Large intestine (tissue), 12 donors: ENCODE measurements at places on chromosomes 11 and 22. TPM values are rescaled to one million over a fixed set of nuclear protein-coding genes. Genes with fewer than 3 reads are reported as not detected.

- no peak overlapping the region for H3K27ac ChIP-seq
- no peak overlapping the region for H3K4me3 ChIP-seq
- DNase-seq: no peak
- peaks cover 22% of the 10 kb centered on the region for H3K27me3 ChIP-seq
- no peaks in the 10 kb centered on the region for H3K4me1 ChIP-seq
These were observed 38.0 kb upstream of the ETS1 start for GRCh38 chr11:128625326-128625725.

DNA sequence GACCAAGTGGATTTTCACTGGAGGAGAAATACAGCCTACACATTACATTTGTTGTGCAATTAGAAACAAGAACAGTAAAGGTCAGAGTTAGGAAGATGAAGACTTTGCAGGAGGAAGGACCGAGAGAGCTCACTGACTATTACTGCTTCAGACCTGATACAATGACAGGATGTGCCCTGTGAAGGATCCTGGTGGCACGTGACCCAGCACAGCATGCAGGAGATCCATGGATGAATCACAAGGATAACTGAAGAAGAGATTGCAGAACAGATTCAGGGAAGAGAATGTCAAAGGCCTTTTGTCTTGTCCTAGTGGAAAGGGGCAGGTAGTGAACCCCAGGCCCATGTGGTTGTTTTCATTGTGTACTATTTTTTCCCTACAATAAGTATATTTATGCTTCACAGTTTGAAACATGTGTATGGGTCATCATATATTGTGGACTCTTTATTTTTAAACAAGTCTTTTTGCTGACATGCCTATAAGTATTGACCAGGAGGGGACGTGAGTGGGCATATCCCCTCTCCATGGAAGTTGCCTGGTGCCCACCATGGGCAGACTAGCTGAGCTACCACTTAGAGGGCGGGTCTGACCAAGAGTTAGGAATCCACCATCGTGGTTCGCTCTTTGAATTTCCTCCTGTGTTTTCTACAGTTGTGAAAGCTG lies 44.3 kb downstream of the RASSF10 start:
- peaks cover 10% of the 10 kb centered on the region for H3K4me1 ChIP-seq
- H3K36me3 ChIP-seq: no peaks in the 10 kb centered on the region
- no peak overlapping the region for H3K4me3 ChIP-seq
- no peak overlapping the region for H3K27ac ChIP-seq

DNA sequence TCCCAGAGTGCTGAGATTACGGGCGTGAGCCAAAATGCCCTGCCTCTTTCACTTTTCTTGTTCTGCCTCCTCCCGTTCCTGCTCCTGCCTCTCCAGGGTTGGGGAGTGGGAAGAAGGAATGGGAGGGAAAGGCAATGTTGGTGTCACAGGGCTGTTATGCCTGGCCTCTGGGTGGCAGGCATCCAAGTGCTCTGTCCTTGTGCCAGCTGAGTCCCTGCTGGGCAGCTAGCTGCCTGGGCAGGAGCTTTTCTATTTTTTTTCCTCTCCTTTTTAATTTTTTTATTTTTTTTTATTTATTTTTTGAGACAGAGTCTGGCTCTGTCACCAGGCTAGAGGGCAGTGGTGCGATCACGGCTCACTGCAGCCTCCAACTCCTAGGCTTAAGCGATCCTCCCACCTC lies 4.1 kb upstream of the SAC3D1 start:
- no peak overlapping the region for H3K27ac ChIP-seq
- H3K27me3 ChIP-seq: no peaks in the 10 kb centered on the region
- peaks cover 59% of the 10 kb centered on the region for H3K36me3 ChIP-seq
- DNase-seq: no peak
- peaks cover 3% of the 10 kb centered on the region for H3K4me1 ChIP-seq

- no peak overlapping the region for H3K4me3 ChIP-seq
- DNase-seq: no peak
- no peaks in the 10 kb centered on the region for H3K27me3 ChIP-seq
- H3K27ac ChIP-seq: no peak overlapping the region
- H3K4me1 ChIP-seq: peaks cover 11% of the 10 kb centered on the region
These were observed 620.1 kb upstream of the KIRREL3 start for GRCh38 chr11:127620671-127621070.

- H3K27me3 ChIP-seq: no peaks in the 10 kb centered on the region
- no peak for DNase-seq
- no peak overlapping the region for H3K27ac ChIP-seq
- no peak overlapping the region for H3K4me3 ChIP-seq
- no peaks in the 10 kb centered on the region for H3K4me1 ChIP-seq
- no peaks in the 10 kb centered on the region for H3K36me3 ChIP-seq
These were observed 38.1 kb downstream of the GLB1L2 start for GRCh38 chr11:134369656-134370525.

GRCh38 chr11:69836401-69836800 lies 17.2 kb upstream of the FGF3 start:
- H3K27me3 ChIP-seq: peaks cover 4% of the 10 kb centered on the region
- H3K27ac ChIP-seq: no peak overlapping the region
- peaks cover 2% of the 10 kb centered on the region for H3K4me1 ChIP-seq
- no peaks in the 10 kb centered on the region for H3K36me3 ChIP-seq
- no peak for DNase-seq

GRCh38 chr11:119652907-119653659 lies 75.9 kb downstream of the NECTIN1 start:
- no peaks in the 10 kb centered on the region for H3K36me3 ChIP-seq
- H3K4me1 ChIP-seq: no peaks in the 10 kb centered on the region
- H3K27ac ChIP-seq: no peak overlapping the region
- no peak for DNase-seq
- H3K27me3 ChIP-seq: peaks cover 6% of the 10 kb centered on the region

DNA sequence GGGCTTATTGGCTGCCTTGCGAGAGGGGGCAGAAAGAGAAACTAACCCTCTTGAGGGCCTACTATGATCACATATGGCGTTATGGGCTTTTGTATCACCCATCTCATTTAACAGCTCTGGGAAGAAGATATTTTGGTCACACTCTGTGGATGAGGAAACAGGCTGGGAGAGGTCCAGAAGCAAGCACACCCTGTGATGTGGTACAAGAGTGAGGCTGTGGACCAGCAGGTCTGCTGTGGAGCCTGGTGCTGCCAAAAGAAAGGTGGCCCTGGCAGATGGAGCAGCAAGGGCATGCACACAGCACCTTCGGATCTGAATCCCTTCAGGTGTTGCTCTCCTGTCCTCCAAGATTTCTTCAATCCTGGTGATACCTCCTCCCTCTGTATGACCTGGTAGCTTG lies 64.1 kb downstream of the KCNC1 start:
- DNase-seq: no peak
- no peaks in the 10 kb centered on the region for H3K4me1 ChIP-seq
- no peaks in the 10 kb centered on the region for H3K27me3 ChIP-seq
- H3K27ac ChIP-seq: no peak overlapping the region

- H3K4me3 ChIP-seq: no peak overlapping the region
- no peaks in the 10 kb centered on the region for H3K4me1 ChIP-seq
- H3K36me3 ChIP-seq: no peaks in the 10 kb centered on the region
- H3K27ac ChIP-seq: no peak overlapping the region
- DNase-seq: no peak
- peaks cover 3% of the 10 kb centered on the region for H3K27me3 ChIP-seq
These were observed 99.1 kb upstream of the GRAMD1B start for GRCh38 chr11:123330948-123331347.

DNA sequence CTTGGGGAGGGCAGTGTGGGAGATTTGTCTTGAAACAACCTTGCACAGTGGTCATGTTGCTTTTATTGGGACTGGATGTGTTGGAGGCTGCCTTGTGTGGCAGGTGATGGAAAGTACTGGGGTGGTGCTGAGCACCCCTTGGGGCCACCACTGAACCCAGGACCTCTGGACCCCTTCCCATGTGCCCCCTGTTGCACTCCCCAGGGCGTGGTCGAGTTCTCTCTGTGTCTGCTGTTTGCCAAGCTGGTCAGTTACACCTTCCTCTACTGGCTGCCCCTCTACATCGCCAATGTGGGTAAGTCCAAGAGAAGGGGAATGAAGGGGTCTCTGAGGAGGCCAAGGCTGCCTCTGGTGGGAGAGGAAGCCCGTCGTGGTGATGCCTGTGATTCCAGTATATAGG lies 18.9 kb downstream of the SLC37A2 start:
- peaks cover 33% of the 10 kb centered on the region for H3K36me3 ChIP-seq
- no peak for DNase-seq
- H3K27me3 ChIP-seq: no peaks in the 10 kb centered on the region
- H3K4me1 ChIP-seq: no peaks in the 10 kb centered on the region
- H3K27ac ChIP-seq: no peak overlapping the region
- no peak overlapping the region for H3K4me3 ChIP-seq

DNA sequence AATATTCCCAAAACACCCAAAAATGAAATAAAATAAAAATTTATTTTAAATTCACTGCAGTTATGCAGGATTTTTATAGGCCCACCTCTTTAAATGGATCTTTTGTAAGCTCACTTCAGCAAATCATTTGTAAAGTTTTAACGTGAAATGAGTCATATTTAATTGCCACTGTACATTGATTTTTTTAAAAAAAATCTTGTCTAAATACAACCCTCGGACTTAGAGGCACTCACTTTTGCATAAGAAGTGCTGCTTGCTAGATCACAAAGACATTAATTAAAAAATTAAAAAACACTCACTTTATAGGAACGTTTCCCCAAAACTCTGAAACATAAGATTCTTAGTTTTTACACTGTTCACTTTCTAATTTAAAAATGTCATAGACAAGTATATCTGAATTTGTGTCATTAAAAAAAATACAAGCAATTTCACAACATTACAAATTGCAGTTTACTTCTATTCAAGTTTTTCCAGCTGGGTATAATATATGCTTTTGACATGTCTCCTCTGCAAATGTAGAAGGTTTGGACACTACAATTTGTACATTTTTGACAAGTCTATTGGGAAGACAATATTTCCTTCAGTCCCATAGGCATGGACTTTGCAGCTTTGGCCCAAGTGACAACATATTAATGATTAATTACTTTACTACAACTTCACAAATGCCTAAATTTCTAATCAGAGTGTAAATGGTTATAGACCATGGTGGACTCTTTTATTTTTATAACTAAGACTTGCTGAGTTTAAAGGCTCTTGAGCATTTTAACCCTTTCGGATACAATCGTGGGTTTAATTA lies 1088.4 kb downstream of the LRRC4C start:
- H3K4me3 ChIP-seq: no peak overlapping the region
- H3K4me1 ChIP-seq: no peaks in the 10 kb centered on the region
- DNase-seq: no peak
- H3K27ac ChIP-seq: no peak overlapping the region

GRCh38 chr11:15216678-15217077 lies 102.0 kb downstream of the INSC start:
- H3K4me1 ChIP-seq: peaks cover 6% of the 10 kb centered on the region
- H3K4me3 ChIP-seq: no peak overlapping the region
- no peak for DNase-seq
- no peaks in the 10 kb centered on the region for H3K27me3 ChIP-seq
- no peak overlapping the region for H3K27ac ChIP-seq

- H3K27me3 ChIP-seq: no peaks in the 10 kb centered on the region
- H3K36me3 ChIP-seq: no peaks in the 10 kb centered on the region
- H3K4me1 ChIP-seq: no peaks in the 10 kb centered on the region
- H3K4me3 ChIP-seq: no peak overlapping the region
- no peak overlapping the region for H3K27ac ChIP-seq
These were observed 256.9 kb upstream of the CTSC start for GRCh38 chr11:88594274-88594950.

DNA sequence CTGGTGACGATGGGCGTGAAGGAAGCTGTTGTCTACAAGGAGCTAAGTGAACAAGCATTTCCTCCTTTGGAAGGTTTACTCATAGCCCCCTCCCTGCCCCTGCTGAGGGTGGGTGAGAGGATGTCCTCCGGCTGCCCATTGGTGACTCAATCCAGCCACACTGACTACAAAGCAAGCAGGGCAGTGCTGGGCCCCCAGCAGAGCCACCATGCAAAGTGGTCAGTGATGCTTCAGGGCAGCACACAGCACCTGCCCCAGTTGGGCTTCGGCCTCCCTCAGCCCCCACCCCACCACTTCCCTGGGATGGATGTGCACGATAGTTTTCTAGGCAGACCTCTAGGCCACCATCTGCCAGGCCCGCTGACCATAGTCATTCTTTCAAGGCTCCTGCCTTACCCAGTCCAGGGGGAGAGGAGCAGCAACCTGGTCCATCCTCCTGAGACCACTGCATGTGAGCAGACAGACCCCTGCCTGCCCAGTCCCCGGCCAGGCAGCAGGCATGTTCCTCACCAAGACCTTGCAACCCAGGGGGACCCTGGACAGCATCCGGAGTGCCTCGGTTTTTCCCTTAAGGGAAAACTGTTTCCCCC lies 125.1 kb downstream of the BCR start:
- DNase-seq: no peak
- peaks cover 21% of the 10 kb centered on the region for H3K36me3 ChIP-seq
- H3K4me1 ChIP-seq: no peaks in the 10 kb centered on the region
- no peaks in the 10 kb centered on the region for H3K27me3 ChIP-seq

GRCh38 chr22:47929073-47929472 lies 1166.6 kb downstream of the TBC1D22A start:
- H3K27ac ChIP-seq: no peak overlapping the region
- no peak overlapping the region for H3K4me3 ChIP-seq
- H3K4me1 ChIP-seq: no peaks in the 10 kb centered on the region
- no peaks in the 10 kb centered on the region for H3K36me3 ChIP-seq
- no peaks in the 10 kb centered on the region for H3K27me3 ChIP-seq

DNA sequence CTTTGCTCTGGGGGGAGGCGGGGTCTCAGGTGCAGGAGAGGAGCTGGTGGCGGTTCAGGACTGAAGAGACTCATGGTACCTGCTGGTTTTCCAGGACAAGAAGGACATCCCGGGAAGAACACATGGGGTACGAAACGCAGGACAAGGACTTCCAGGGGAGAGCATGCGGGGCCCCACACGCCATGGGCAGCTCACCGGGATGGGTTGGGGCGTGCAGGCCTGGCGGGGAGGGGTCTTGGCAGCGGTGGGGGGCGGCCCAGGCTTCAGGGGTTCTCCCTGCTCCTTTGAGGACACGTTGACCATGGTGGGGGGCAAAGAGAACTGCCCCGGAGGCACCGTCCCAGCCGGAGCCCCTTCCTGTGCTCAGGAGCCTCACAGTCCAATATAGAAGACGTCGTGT lies 673.2 kb downstream of the BRD1 start:
- no peaks in the 10 kb centered on the region for H3K36me3 ChIP-seq
- no peak overlapping the region for H3K4me3 ChIP-seq
- DNase-seq: no peak
- no peaks in the 10 kb centered on the region for H3K27me3 ChIP-seq
- peaks cover 28% of the 10 kb centered on the region for H3K4me1 ChIP-seq

- no peak overlapping the region for H3K4me3 ChIP-seq
- no peak overlapping the region for H3K27ac ChIP-seq
- no peaks in the 10 kb centered on the region for H3K4me1 ChIP-seq
- DNase-seq: no peak
- H3K36me3 ChIP-seq: no peaks in the 10 kb centered on the region
- no peaks in the 10 kb centered on the region for H3K27me3 ChIP-seq
These were observed 151.8 kb upstream of the TIMP3 start for GRCh38 chr22:32649515-32650200.

PGR gene
- under 0.01 TPM for polyA plus RNA-seq

SLC22A25 gene
- 0.01 TPM for polyA plus RNA-seq

MYO7A gene
- 68.4 TPM for polyA plus RNA-seq
